ENCODE measurements at places on chromosomes 3 and 15.

DNA sequence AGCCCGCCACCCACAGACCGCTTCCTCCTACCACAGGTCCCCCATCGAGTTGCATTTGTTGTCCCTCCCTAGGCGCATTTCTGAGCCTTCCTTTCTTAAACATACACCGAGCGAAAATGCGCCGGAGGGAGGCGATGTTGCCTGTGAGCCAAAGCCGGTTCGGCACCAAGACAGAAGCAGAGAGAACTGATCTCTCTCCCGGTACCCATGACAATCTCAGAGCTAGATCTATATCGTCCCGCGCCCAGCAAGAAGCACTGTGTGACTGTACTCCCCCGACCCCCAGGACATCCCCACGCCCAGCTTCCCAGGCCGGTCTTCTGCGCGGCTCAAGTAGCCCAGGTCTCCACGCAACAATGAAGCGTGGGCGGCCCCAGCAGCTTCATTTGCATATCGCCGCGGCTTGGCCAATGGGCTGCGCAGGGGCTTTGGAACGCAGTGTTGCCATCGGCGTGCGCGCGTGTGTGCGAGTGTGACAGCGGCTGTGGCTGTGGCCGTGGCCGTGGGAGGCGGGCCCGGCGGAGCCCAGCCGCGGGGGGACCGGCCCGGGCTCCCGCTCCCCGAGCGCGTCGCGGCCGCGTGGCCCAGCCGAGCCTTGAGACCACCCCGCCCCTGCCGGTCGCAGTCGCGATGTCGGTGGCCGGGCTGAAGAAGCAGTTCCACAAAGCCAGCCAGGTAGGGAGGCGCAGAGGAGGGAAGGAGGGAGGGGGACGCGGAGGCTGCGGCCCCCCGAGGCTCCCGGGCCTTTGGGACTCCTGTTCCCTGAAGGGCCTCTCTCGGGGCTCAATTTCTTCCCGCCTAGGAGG is at the start of gene SH3GL3:
Gene SH3GL3, plus strand, starts transcription at position 438 of the 806 bp plus-strand sequence. Its CDS starts 193 bp downstream, at position 631.
- peak; percentile 89 for DNase-seq

DNA sequence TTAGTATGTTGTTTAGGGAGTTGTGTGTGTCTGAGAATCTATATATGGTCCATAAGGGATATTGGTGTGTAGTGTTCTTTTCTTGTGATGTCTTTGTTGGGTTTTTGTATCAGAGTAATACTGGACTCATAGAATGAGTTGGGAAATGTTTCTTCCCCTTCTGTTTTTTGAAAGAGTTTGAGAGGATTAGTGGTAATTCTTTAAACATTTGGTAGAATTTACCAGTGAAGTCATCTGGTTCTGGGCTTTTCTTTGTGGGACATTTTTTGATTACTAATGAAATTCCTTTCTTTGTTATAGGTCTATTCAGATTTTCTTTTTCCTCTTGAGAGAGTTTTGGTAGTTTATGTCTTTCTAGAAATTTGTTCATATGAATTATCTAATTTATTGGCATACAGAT is 16.9 kb downstream of the ACKR2 start:
- DNase-seq: no peak

GRCh38 chr15:33654860-33655259 is 313.4 kb upstream of the CHRM5 start:
- peak; percentile 12 for DNase-seq

GRCh38 chr3:141735176-141735575 is 2.9 kb upstream of the RNF7 start:
- DNase-seq: no peak

- no peak for DNase-seq
Observed at GRCh38 chr3:7190095-7190494, 329.2 kb downstream of the GRM7 start.

DNA sequence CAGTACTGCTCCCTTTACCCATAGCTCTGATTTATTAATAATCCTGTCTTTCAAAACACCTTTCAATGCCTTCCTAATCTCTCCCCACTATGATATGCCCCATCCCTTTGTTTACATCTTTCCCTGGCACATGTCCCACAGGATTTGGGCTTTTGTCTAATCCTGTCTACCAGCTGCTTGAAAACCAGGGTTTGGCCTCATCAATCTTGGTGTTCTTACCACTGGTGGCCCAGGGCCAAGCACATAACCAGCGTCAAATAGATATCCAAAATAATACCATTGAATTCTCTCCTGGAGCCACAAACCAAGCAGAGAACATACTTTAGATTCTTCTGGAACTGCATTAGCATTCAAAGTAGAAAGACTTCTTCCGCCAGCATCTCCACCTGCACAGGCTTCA is 104.8 kb upstream of the PPP2R3A start:
- no peak for DNase-seq

DNA sequence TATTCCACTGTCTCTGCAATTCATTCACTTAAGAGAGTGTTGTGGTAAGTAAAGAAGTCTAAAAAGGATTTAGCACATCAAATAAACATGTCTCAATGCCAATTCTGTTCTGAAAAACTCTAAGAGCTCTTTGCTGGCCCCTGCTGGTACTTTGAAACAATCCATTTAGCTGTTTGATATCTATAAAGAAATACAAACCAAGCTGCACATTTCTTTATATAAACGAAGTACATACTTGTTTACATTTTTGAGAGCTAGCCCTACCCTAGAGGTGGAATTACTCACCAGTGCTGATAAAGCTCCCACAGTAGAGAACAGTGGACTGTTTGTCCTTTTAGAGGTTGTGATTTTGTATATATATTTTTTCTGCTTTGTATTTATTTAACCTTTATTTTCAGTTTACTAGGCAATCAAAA is 75.5 kb downstream of the NEDD4 start:
- DNase-seq: peak; percentile 40

Measured in muscle of arm (tissue), 14 donors.